Sigmoid colon (tissue), 7 donors: ENCODE measurements at places on chromosomes 3 and 15. TPM values are rescaled to one million over a fixed set of nuclear protein-coding genes. Genes with fewer than 3 reads are reported as not detected.

SLC27A2 gene
- 0.36 TPM for total RNA-seq

PGBD4 gene
- 1.4 TPM for total RNA-seq

DAZL gene
- total RNA-seq, result not detected

FBXO40 gene
- total RNA-seq, result not detected

HYAL1 gene
- 7.2 TPM for total RNA-seq

DNA sequence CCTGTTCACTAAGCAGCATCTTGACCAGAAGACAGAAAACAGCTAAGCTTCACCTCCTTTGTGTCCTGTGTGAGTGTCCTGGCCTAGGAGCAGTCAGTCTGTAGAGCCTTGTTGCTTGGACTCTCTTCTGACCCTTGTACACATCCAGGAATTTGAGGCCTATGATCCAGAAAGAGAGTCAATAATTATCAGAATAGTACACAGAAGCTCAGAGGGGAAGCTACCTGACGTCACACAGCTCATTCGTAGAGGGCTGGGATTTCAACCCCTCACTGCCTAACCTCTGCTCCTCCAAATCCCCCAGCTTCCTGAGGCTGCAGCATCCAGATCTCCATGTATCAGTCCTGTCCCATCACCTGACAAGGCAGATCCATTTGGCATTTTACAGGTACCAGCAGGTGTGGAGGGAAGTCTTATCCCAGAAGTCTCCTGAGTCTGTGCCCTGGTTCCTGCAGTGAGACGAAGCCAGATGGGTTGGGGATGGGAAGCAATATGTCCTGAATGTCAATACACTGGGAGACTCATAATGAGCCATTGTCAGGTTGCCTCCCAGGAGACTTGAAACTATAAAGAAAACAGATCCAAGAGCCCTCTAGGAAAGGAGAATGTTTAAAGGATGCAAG lies 203.1 kb downstream of the MINAR1 start:
- no peak overlapping the region for H3K27ac ChIP-seq
- no peak overlapping the region for H3K4me3 ChIP-seq
- DNase-seq, result no peak
- no peaks in the 10 kb centered on the region for H3K36me3 ChIP-seq

- H3K27ac ChIP-seq, result no peak overlapping the region
- no peaks in the 10 kb centered on the region for H3K4me1 ChIP-seq
- no peak for DNase-seq
- no peak overlapping the region for H3K4me3 ChIP-seq
- peaks cover 9% of the 10 kb centered on the region for H3K36me3 ChIP-seq
These were observed 108.3 kb upstream of the CTDSPL start for GRCh38 chr3:37753428-37753827.

- no peak overlapping the region for H3K4me3 ChIP-seq
- no peaks in the 10 kb centered on the region for H3K4me1 ChIP-seq
- H3K27ac ChIP-seq, result no peak overlapping the region
These were observed 24.7 kb downstream of the KAT2B start for GRCh38 chr3:20064796-20065564.

DNA sequence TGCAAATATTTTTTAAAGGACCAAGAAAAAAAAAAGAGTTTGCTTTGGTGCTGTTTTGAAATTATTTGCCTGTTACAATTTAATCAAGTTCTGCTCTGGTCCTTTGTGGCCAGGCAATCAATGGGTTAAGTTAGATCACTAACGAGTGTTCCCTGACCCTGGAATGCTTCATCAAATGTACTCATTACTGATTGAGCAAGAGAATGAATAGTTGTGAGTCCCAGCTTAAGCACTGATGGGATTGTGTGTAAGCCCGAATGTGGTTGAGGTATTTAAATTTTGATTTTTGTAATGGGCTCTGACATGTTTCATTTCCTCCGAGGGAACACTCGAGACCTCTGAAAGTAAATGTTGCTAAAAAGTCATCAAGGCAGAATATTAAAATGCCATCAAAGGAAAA lies 699.1 kb downstream of the MCTP2 start:
- no peaks in the 10 kb centered on the region for H3K27me3 ChIP-seq
- no peak overlapping the region for H3K27ac ChIP-seq
- H3K4me1 ChIP-seq, result no peaks in the 10 kb centered on the region
- no peak overlapping the region for H3K4me3 ChIP-seq
- no peak for DNase-seq

DNA sequence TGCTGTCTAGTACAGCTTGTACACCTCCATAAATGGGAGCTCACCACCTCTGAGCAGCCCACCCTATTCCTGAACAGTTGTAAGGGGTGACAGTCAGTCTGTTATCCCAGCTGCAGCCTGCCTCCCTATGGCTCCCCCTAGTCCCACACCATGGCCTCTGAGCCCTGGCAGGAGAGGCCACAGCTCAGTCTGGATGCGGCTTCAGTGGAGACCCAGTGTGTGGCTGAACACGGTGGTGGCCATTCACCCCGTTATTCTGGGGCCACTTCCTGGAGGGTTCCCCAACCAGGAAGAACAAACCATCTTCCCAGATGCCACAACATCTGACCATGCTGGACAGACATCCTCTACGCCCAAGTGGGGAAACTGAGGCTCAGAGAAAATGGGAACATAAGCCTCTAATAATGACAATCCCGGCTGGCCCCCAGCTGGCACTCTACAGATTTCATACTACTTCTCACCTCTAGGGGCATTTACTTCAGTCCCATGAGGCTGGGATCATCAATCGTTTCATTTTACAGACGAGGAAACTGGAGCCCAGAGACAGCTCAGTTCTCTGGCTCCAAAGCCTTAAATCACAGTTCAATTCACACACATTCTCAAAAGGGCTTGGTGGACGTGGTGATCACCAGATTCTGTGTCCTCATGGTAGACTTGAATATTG lies 9.2 kb upstream of the GRIP2 start:
- no peak overlapping the region for H3K27ac ChIP-seq
- no peaks in the 10 kb centered on the region for H3K27me3 ChIP-seq
- no peaks in the 10 kb centered on the region for H3K4me1 ChIP-seq
- H3K36me3 ChIP-seq, result no peaks in the 10 kb centered on the region
- DNase-seq, result no peak
- no peak overlapping the region for H3K4me3 ChIP-seq

DNA sequence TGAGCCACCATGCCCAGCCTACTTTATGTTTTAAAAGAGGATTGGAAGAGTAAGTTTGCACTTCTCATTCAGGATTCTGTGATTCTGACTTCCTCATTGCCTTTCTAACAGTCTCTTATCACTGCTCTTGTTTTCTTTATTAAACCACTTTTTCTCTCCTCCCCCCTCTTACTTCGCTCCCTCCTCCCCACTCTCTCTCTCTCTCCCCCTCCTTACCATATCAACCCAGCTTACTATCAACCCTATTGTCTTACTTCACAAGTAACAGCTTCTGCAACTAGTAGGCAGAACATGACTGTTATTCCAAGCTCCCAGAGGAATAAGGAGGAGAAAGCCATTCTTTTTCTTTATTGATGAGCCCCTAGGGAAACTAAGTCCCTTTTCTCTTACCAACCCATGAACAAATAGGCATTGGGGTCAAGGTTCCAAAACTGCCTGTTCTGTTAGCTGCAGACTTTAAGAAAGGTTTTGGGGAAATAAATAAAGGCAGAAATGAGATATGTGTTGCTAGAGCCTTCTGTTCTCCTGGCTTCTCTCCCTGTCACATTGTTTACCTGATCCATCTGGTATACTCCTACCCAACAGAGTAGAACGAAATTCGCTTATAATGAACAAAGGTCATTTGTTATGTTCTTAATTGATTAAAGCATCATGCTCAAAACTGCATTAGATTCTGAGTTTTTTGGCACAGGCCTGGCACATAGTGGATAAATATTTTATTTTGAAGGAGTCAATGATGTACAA lies 56.4 kb upstream of the RASGRP1 start:
- no peaks in the 10 kb centered on the region for H3K4me1 ChIP-seq
- H3K36me3 ChIP-seq, result no peaks in the 10 kb centered on the region
- no peak overlapping the region for H3K27ac ChIP-seq
- no peak overlapping the region for H3K4me3 ChIP-seq
- H3K27me3 ChIP-seq, result no peaks in the 10 kb centered on the region

- H3K27ac ChIP-seq, result no peak overlapping the region
- H3K27me3 ChIP-seq, result no peaks in the 10 kb centered on the region
- no peak for DNase-seq
- H3K36me3 ChIP-seq, result no peaks in the 10 kb centered on the region
- no peaks in the 10 kb centered on the region for H3K4me1 ChIP-seq
- H3K4me3 ChIP-seq, result no peak overlapping the region
These were observed 2.9 kb downstream of the TASOR start for GRCh38 chr3:56680054-56680580.

- DNase-seq, result no peak
- H3K27ac ChIP-seq, result no peak overlapping the region
- no peak overlapping the region for H3K4me3 ChIP-seq
- peaks cover 4% of the 10 kb centered on the region for H3K4me1 ChIP-seq
- peaks cover 9% of the 10 kb centered on the region for H3K27me3 ChIP-seq
- H3K36me3 ChIP-seq, result no peaks in the 10 kb centered on the region
These were observed 221.6 kb downstream of the MEIS2 start for GRCh38 chr15:36878684-36879262.
